ENCODE measurements at places on chromosomes 4 and X. TPM values are rescaled to one million over a fixed set of nuclear protein-coding genes. Genes with fewer than 3 reads are reported as not detected.

DNA sequence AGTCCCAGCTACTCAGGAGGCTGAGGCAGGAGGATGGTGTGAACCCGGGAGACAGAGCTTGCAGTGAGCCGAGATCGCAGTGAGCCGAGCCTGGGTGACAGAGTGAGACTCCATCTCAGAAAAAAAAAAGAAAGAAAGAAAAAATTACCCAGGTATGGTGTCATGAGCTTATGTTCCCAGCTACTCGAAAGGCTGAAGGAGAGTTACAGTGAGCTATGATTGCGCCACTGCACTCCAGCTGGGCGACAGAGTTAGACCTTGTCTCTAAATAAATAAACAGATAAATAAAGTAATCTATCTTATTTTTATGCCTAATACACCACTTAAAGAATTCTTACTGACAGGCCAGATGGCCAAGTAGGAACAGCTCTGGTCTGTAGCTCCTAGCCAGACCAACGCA lies 73.0 kb downstream of the SLC39A8 start:
- DNase-seq = no peak

DNA sequence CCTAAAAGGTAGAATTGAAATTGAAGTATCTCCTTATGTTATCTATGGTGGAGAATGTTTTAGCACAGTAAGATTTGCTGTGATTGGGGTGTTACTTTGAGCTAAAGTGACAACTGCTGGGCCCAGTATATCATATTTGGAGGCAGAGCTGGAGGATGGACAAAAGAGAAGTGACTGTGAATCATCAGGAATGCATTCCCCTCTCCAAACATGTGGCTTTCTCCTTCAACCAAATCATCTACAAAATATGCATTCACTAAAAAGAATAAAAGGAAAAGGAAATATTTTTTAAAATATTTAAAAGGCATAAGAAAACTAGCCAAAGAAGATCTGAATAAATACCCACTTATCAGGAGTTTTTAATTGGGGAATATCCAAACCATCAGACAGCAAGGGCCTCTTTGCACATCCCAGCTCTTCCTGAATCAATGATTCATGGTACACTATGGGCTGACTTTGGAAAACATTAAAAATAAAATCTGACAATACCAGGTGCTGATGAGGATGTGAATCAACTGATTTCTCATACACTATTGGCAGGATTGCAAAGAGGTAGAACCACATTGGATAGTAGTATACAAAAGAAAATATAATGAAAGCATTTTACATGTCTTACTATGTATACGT lies 671.7 kb upstream of the NR3C2 start:
- no peak for DNase-seq

- DNase-seq = no peak
Measured at GRCh38 chr4:156975686-156976085, 4.1 kb upstream of the PDGFC start.

GRCh38 chr4:185282968-185283367 lies 73.6 kb downstream of the SNX25 start:
- no peak for DNase-seq

DNA sequence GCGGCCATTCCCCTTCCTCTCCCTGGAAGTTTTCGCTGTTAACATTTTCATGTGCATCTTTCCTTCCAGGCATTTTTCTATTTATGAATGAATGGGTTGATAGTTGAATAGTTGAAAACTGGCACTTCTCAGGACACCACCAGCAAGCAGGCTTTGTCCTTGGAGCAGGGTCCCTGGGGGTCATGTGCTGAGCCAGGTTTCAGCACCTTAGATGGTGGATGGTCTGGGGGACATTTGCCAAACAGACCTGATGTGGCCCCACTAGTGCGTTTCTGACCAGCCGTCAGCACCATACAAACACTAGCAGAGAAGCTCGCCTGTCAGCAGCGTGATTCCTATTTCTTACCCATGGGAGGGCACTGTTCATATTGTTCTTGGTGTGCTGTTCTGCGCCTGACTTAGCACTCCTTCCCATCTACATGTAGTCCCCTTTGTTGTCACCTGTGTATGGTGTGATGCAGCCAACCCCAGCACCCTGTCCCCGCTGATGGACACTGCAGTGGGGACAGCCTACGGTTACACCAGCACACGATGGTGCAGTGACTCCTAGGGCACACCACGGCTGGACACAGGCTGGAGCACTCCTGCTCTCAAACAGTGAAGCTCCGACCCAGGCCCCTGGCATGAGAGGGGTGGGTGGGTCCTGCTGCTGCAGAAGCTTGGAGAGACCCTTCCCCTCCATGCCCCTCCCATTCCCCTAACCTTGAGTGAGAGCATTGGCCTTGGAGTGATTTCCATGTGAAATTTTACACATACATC lies 27.2 kb upstream of the WFS1 start:
- DNase-seq = peak; percentile 14

- no peak for DNase-seq
Measured at GRCh38 chr4:56276547-56276946, 110.7 kb downstream of the AASDH start.

The F8A3 gene
- total RNA-seq = 22.3 TPM

The FAM9B gene
- total RNA-seq = not detected

The LIMCH1 gene
- total RNA-seq = 233 TPM

The CTAG2 gene
- total RNA-seq = not detected

The F9 gene
- total RNA-seq = not detected

The MAP3K15 gene
- total RNA-seq = 0.09 TPM

The MTNR1A gene
- not detected for total RNA-seq

The WNK3 gene
- total RNA-seq = 0.49 TPM

All from heart left ventricle (tissue), 16 donors.